ENCODE measurements at places on chromosomes 13 and 19. TPM values are rescaled to one million over a fixed set of nuclear protein-coding genes. Genes with fewer than 3 reads are reported as not detected.

Gene COL5A3
- total RNA-seq = 0.18 TPM

GRCh38 chr19:11264452-11265176 lies 2.3 kb upstream of the DOCK6 start:
- no peak overlapping the region for H3K4me3 ChIP-seq
- H3K27me3 ChIP-seq = peaks cover 60% of the 10 kb centered on the region
- H3K4me1 ChIP-seq = peaks cover 6% of the 10 kb centered on the region
- H3K36me3 ChIP-seq = no peaks in the 10 kb centered on the region

DNA sequence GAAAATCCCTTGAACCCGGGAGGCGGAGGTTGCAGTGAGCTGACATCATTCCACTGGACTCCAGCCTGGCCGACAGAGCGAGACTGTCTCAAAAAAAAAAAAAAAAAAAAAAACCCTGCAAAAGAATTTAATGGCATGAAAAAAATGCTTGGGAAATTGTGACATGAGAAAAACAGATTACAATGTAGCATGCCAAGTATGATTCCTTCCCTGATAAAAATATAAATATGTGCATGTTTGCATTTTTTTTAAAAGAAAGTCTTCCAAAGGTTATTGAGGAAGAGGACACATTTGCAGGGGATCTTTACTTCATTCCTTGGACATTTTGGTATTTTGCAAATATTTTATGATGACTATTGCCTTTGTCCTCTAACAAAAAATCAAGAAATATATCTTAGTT lies 14.5 kb upstream of the ZBTB32 start:
- no peak overlapping the region for H3K4me3 ChIP-seq
- H3K27ac ChIP-seq = no peak overlapping the region
- no peaks in the 10 kb centered on the region for H3K36me3 ChIP-seq
- no peak for DNase-seq

GRCh38 chr19:43697295-43697694 lies 18.6 kb upstream of the IRGC start:
- DNase-seq = no peak
- no peak overlapping the region for H3K27ac ChIP-seq
- H3K4me1 ChIP-seq = peaks cover 20% of the 10 kb centered on the region
- no peak overlapping the region for H3K4me3 ChIP-seq
- peaks cover 26% of the 10 kb centered on the region for H3K27me3 ChIP-seq
